ENCODE measurements at places on chromosomes 7 and 10. TPM values are rescaled to one million over a fixed set of nuclear protein-coding genes. Genes with fewer than 3 reads are reported as not detected.
A peak's percentile ranks its signal among the peaks of the same experiment; 100 is the strongest.

DNA sequence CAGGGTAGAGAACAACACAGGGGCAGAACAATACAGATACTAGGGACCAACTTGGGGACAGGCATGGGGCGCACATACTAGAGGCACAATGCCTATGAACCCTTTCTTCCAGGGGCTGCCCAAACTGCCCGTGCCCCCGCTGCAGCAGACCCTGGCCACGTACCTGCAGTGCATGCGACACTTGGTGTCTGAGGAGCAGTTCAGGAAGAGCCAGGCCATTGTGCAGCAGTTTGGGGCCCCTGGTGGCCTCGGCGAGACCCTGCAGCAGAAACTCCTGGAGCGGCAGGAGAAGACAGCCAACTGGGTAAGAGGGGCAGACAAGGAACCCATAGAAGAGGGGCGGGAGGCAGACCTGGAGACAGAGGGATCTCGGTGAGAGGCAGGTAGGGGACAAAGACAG is 5.8 kb downstream of the CHAT start:
- no peak for DNase-seq
- H3K36me3 ChIP-seq = no peaks in the 10 kb centered on the region
- H3K27me3 ChIP-seq = no peaks in the 10 kb centered on the region
- H3K27ac ChIP-seq = no peak overlapping the region
- H3K4me1 ChIP-seq = no peaks in the 10 kb centered on the region

DNA sequence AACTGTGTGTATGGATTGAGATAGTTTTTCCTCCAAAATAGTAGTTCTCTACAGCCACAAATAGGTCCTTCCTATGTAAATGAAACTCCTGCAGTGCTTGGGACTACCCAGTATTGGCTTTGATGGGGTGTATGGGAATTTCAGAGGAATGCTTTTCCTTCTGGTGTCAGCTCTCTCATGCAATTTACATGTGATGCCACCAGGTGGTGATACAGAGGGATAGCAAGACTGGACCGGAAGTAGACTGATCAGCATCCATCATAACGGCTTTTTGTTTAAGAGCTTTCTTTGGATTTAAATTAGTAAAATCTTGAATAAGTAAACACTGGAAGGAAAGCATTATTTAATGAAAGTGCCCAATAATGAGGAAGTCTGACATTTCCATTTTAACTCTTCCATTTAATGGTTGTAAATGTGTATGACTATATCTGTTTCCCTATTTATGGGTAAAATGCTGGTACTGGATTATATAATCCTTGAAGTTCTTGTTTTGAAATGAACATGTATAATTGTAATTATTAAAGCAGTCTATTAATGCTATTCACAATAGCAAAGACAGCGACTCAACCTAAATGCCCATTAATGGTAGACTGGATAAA is 22.7 kb downstream of the DYNC1I1 start:
- no peaks in the 10 kb centered on the region for H3K4me1 ChIP-seq
- no peak overlapping the region for H3K27ac ChIP-seq
- no peaks in the 10 kb centered on the region for H3K36me3 ChIP-seq
- DNase-seq = no peak
- H3K27me3 ChIP-seq = no peaks in the 10 kb centered on the region

- peaks cover 3% of the 10 kb centered on the region for H3K4me1 ChIP-seq
- H3K36me3 ChIP-seq = no peaks in the 10 kb centered on the region
- H3K27ac ChIP-seq = peak overlapping the region; percentile 89
- no peak overlapping the region for H3K4me3 ChIP-seq
- peak; percentile 76 for DNase-seq
These were observed 179.2 kb upstream of the BET1 start for GRCh38 chr7:94183289-94183749.

GRCh38 chr7:13099154-13099795 is 411.8 kb downstream of the ARL4A start:
- DNase-seq = no peak
- H3K4me3 ChIP-seq = no peak overlapping the region
- no peaks in the 10 kb centered on the region for H3K27me3 ChIP-seq
- no peak overlapping the region for H3K27ac ChIP-seq
- H3K36me3 ChIP-seq = no peaks in the 10 kb centered on the region

DNA sequence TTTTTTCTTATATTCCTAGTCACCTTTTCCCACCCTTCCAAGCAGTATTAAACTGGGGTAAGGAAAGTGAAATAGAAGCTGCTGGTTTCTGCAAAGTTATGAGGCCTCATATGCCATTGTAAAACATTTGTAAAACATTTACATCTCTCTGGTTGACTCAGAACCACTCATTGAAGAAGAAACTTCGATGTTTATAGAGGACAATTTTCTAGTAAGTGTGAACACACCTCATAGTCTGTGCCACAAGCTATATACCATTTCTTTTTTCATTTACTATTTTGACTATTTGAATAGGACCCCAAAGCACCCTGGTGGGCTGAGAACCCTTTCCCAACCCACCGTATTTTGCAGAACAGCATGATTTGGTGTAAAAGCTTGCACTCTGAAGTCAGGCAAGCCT is 12.9 kb upstream of the ITGB1 start:
- DNase-seq = no peak
- no peak overlapping the region for H3K27ac ChIP-seq
- H3K4me3 ChIP-seq = no peak overlapping the region
- no peaks in the 10 kb centered on the region for H3K36me3 ChIP-seq
- no peaks in the 10 kb centered on the region for H3K27me3 ChIP-seq

DNA sequence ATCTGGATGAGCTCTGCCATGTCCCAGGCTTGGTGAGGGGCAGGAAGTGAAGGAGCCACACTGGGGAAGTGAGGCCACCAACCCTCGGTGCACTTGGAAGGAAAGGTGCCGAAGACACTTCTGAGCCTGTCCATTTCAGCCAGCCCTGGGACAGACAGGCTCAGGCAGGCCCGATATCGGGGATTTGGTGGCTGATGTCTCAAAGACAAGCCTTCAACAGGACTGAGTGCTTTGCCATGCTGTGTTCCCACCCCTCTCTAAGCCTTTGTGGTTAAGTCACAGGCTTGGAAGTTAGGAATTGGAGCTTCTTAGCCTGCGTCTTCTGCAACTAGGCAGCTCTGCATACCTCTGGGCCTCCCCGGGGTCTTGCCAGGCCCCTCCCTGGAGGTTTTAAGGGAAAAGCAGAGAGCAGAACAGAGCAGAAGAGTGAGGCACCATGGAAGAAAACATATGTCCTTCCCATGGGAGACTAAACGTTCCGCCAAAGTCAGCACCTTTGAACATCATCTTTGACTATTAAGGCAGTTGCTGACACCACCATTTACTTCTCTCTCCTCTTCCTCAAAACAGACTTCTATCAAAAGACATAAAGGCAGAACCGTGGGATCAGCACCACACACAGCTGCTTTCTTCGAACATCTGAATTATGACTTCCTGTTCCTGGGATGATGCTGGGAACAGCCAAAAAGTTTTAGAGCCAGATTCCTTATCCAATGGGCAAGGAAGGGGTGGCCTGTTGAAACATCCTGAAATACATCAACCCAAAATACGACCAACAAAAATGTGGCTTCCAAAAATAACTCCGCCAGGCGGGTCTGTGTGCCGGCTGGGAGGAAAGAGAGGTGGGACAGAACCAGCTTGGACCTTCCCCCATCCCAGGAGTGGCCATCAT is 71.8 kb downstream of the AFAP1L2 start:
- H3K27me3 ChIP-seq = no peaks in the 10 kb centered on the region

- DNase-seq = no peak
- no peak overlapping the region for H3K27ac ChIP-seq
- H3K4me3 ChIP-seq = no peak overlapping the region
- H3K36me3 ChIP-seq = peaks cover 5% of the 10 kb centered on the region
- H3K4me1 ChIP-seq = no peaks in the 10 kb centered on the region
These were observed 138.2 kb downstream of the ELMO1 start for GRCh38 chr7:37310327-37311080.

DNA sequence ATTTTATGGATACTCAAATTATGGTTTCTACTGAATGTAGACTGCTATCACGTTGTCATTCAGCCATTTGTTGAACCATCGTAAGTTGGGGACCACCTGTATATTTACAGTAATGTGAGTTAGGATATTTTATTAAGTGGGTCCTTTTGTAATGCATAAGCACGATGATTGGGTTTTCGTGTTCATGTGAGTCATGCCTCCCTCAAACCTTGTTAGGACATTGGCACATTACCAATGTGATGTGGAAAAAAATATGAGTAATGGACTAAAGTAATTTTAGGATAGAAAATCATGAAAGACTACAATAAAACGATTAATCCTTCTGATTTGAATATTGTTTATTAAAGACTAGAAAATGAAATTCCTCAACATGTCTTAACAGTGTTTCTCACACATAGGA is 8.7 kb downstream of the SMC3 start:
- no peak for DNase-seq
- no peaks in the 10 kb centered on the region for H3K4me1 ChIP-seq
- no peak overlapping the region for H3K4me3 ChIP-seq

DNA sequence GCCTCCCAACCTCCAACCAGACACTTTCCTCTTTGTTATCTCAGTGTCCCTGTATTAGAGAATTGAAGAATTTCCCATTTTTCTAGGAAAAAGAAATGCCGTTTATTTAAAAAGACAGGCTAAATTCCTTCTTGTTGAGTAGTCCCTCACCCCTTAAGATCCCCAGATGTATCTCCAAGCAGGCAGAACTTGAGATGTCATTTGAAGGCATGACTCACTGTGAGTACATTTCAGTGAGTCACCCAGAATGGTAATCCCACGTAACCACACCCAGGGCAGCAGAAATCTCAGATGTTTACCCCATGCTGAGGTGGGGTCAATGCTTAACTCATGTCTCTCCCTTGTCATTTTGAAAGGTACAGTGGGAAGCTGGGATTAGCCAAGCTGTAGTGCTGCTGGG is 4.4 kb downstream of the ZNF655 start:
- H3K36me3 ChIP-seq = peaks cover 44% of the 10 kb centered on the region
- no peak for DNase-seq
- peak overlapping the region; percentile 77 for H3K27ac ChIP-seq
- H3K4me1 ChIP-seq = no peaks in the 10 kb centered on the region
- no peak overlapping the region for H3K4me3 ChIP-seq

Gene VAX1
- polyA plus RNA-seq = not detected

- H3K4me1 ChIP-seq = peaks cover 2% of the 10 kb centered on the region
- no peak for DNase-seq
- H3K4me3 ChIP-seq = no peak overlapping the region
- peaks cover 5% of the 10 kb centered on the region for H3K36me3 ChIP-seq
- no peak overlapping the region for H3K27ac ChIP-seq
- no peaks in the 10 kb centered on the region for H3K27me3 ChIP-seq
These were observed 6.1 kb upstream of the RBM33 start for GRCh38 chr7:155638366-155638765.

- no peak overlapping the region for H3K27ac ChIP-seq
- H3K36me3 ChIP-seq = no peaks in the 10 kb centered on the region
- no peaks in the 10 kb centered on the region for H3K4me1 ChIP-seq
These were observed 107.2 kb upstream of the TRIM24 start for GRCh38 chr7:138352570-138353461.

Gene TMEM229A
- polyA plus RNA-seq = not detected

DNA sequence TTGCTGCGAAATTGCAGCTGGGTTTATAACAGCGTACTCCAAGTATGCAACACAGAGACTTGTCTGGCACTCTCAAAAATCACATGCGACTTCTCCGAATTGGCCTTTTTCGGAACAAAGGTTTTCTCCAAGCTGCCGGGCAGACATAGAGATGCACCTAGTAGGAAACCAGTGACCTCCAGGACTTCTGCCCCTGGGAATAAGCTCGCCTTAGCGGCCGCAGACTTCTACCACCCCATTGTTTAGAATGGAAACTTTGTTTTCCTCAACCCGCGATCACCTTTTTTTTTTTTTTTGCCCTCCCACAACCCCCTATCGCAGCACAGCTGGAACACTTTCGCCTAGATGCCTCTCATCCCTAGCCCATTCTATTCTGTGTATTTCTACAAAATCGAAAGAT is 4.9 kb upstream of the HOXA10 start:
- peaks cover 83% of the 10 kb centered on the region for H3K27me3 ChIP-seq
- peak; percentile 24 for DNase-seq
- H3K4me1 ChIP-seq = no peaks in the 10 kb centered on the region
- H3K4me3 ChIP-seq = no peak overlapping the region

- H3K27me3 ChIP-seq = no peaks in the 10 kb centered on the region
- no peak overlapping the region for H3K4me3 ChIP-seq
- peak overlapping the region; percentile 75 for H3K27ac ChIP-seq
- DNase-seq = peak; percentile 67
These were observed 257.2 kb downstream of the KIAA1217 start for GRCh38 chr10:24465891-24466818.

DNA sequence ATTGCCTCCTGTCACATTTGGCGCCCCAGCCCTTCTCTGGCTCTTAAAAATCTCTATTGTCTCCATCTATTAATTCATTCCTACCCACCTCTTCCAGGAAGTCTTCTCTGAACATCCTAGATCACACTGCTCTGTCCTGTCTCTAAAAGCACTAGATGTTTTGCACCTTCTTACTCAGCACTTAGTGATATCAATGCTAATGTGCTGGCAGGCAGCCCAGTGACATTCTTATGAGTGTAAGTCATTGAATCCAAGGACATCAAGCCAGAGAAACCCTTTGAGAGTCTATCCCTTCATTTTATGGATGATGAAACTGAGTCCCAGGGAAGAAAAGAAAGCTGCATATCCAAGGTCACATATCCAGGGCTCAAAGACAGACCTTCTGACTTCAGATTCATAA is 48.3 kb upstream of the PAX2 start:
- H3K36me3 ChIP-seq = no peaks in the 10 kb centered on the region
- DNase-seq = peak; percentile 31
- H3K27me3 ChIP-seq = peaks cover 6% of the 10 kb centered on the region
- H3K4me1 ChIP-seq = no peaks in the 10 kb centered on the region
